ENCODE measurements at places on chromosomes 4 and X.

GRCh38 chrX:19535476-19535875, 20.2 kb upstream of the MAP3K15 start:
- DNase-seq = peak; percentile 33

- no peak for DNase-seq
These were observed 310.6 kb downstream of the BMPR1B start for GRCh38 chr4:95068401-95068800.

DNA sequence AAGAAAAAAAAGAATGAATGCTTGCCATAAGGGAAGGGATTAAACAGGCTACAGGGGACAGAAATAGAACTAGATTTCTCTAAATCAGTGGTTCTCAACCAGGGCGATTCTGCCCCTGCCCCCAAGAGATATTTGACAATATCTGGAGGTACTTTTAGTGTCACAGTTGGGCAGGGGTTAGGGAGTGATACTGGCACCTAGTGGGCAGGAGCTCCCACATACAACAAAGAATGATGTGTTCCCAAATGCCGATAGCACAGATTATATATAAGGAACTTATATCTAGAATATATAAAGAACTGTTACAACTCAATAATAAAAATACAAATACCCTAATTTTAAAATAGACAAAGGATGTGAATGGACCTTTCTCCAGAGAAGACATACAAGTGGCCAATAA, 14.7 kb downstream of the S100G start:
- no peak for DNase-seq

DNA sequence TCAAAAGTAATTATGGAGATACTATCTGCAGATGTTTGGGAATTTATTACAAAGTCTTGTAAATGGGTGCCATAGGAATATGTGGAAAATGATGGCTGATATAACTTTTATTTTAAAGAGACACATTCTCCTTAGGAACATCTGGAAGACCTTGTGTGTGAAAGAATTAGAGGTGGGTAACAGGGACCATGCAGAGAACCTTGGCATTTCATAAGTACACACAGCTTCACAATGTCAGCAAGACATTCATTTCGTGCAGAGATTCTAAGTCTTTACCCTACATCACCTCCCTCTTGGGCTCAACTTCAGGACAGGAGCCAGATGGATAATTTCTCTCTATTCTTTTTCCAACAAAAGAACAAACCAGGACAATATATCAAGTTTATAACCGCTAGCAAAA, 458.1 kb upstream of the INTU start:
- DNase-seq = no peak

DNA sequence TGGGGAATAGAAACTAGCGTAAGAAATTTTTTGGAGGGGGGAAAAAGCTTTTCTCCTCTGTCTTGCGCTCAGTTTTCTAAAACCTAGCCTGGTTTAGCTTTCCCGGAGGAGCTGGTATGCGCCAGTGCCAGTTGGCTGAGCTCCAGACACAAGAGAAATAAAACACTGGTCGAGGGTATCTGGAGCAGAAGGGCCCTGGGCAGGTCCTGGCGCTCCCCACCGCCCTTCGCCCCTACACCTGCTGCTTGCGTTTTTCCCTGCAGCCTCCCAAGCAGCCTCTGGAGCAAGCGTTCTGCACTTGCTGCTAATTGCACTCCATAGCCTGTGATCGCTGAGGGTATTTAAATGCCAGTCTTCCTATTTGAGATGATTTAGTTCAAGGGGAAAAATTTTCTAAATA, 816 bp downstream of the EREG start:
- DNase-seq = no peak

- peak; percentile 3 for DNase-seq
These were observed 200.2 kb downstream of the GUCY2F start for GRCh38 chrX:109281483-109282275.

GRCh38 chr4:16264798-16265197, 38.5 kb upstream of the TAPT1 start:
- peak; percentile 33 for DNase-seq

DNA sequence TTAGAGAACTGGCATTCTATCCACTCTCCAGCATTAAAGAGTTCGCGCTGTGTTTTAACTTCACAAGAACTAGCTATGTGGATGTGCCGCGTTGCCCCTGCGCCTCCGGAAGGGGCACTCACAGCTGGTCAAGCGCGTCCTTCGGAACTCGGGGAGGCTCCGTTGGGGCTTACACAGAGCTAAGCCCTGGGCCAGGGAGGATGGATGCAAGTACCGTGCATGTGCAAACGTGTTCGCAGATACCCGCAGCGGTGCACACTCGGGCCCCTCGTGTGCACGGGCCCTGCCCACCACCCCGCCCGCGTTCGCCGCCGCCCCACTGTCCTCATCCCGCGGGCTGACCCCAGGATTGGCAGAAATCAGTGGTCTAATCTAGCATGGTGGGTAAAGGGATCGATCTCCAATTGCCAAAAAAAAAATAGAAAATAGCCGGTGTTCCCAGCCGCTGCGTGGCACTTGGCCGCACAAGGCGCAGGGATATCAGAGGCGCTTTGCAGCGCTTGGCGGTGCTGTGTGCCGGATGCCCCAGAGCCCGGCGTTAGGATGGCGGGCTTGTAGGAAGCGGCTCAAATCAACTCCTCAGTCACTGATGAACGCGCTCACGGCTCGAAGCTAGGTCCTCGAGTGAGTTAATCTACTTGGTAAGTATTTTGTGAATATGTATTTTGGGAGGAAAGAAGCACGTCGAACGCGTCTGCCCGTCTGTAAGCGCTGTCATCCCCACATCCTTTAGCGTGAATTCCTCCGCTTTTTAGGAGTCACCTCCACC, 989 bp upstream of the PCDH10 start:
- DNase-seq = no peak

- DNase-seq = no peak
These were observed 23.6 kb downstream of the UPRT start for GRCh38 chrX:75297508-75297907.

GRCh38 chr4:40421839-40422708, 86.9 kb downstream of the CHRNA9 start:
- DNase-seq = no peak

GRCh38 chrX:12319003-12319519, 180.8 kb downstream of the FRMPD4 start:
- no peak for DNase-seq

- no peak for DNase-seq
These were observed 97.7 kb upstream of the PDHA2 start for GRCh38 chr4:95742179-95742578.
